Brain microvascular endothelial cell (primary cell): ENCODE measurements at places on chromosomes 3 and 15.
A peak's percentile ranks its signal among the peaks of the same experiment; 100 is the strongest.

GRCh38 chr3:194395778-194396538 lies 3.1 kb downstream of the GP5 start:
- no peak for DNase-seq

DNA sequence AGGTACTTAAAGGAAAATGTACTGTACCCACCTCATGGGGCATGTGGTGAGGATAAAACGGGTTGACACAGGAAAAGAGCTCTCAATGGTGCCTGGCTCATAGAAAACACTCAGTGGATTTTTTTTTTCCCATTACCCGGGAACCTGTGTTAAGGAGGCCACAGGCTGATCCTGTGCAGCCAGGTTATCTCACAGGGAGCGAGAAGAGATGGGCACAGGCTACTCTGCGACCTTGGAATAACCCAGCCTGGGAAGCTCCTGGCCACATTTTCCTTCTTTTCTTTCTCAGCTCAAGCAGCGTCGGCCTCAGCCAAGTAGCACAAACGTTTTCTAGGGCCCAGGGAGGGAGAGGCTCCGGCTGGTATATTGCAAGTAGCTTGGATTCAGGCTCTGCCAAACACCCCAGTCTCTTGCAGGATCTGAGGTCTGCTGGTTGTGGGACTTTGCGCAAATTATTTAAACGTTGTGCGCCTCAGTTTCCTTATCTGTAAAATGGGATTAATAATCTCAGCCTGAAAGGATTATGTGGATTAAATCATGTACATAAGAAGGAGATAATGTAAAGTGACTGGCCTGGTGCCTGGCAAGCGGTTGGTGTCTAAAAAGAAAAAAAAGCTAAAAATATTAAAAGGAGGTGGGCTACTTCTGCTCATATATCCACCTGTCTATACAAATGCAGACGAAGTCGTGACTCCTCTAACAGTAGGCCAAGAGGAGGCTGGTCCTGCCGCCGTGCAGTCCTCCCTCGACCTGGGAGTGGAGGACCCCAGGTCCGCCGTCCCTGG lies 2.2 kb downstream of the FURIN start:
- DNase-seq = peak; percentile 14

- DNase-seq = no peak
Observed at GRCh38 chr3:197149528-197149927, 119.9 kb upstream of the MELTF start.

DNA sequence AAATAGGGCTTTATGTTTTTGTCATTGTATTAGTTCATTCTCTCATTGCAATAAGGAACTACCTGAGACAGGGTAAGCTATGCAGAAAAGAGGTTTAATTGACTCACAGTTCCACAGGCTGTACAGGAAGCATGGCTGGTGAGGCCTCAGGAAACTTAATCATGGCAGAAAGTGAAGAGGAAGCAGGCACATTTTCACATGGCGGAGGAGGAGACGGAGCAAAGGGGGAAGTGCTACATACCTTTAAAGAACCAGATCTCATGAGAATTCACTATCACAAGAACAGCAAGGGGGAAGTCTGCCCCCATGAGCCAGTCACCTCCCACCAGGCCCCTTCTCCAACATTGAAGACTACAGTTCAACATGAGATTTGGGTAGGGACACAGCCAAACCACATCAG lies 25.6 kb downstream of the CEP63 start:
- no peak for DNase-seq

DNA sequence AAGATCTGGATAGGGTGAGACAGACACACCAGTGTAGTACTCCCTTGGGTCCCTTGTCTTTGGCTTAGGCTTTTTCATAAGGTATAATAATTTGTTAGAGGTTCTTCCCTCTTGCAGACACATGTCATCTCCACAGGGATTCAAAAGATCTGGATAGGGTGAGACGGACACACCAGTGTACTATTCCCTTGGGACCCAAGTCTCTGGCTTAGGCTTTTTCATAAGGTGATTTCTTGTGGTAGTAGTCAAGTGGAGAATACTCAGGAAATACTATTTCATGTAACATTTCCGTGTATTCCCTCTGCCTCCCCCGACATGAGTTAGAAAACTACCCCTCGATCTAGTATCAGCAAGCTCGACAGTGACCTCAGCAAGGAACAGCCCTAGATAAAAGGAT lies 954 bp upstream of the MAPKBP1 start:
- no peak for DNase-seq

- DNase-seq = no peak
Observed at GRCh38 chr3:50648944-50649343, 25.8 kb upstream of the DOCK3 start.

GRCh38 chr3:82157952-82158351 lies 396.5 kb upstream of the GBE1 start:
- peak; percentile 84 for DNase-seq

GRCh38 chr3:187673012-187673411 lies 2.8 kb upstream of the SST start:
- no peak for DNase-seq

- no peak for DNase-seq
Observed at GRCh38 chr15:95944661-95945255, 385.7 kb upstream of the NR2F2 start.

GRCh38 chr3:195539479-195539878 lies 3.6 kb downstream of the PPP1R2 start:
- DNase-seq = no peak

- no peak for DNase-seq
Observed at GRCh38 chr15:80850941-80851451, 71.8 kb downstream of the CEMIP start.

- no peak for DNase-seq
Observed at GRCh38 chr3:76756577-76756976, 283.3 kb upstream of the ROBO2 start.

DNA sequence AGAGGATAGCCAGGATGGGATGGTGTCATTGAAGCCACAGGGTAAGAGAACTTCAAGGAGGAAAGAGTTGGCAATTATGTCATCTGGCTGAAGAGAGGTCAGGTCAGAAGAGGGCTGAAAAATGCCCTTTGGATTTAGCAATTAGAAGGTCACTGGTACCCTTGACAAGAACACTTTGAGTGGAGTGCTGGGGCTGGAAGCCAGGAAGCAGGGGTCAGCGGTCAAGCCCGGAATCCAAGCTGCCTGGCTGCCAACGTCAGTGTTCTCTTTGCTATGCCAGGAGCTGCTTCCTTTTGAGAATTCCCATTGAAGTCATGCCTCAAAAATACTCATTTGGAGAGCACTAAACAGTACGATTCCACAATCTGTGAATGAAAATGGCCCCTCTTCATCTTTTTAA lies 386.5 kb downstream of the SHQ1 start:
- DNase-seq = no peak

DNA sequence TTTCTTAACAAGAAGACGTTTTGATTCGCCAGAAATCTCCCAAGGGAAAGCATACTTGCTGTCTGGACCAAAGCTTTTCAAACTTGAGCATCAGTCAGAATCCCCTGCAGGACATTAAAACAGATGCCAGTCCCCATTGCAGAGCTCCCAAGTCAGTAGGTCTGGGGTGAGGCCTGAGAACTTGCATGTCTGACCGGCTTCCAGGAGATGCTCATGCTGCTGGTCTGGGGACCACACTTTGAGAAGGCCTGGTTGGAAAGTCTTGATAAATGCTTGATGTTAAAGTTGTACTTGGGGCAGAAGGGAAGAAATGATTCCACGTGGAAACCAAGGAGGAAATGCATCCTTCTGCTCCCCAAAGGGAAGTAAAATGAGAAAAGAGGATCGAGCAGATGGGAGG lies 24.3 kb upstream of the CAV3 start:
- no peak for DNase-seq

- no peak for DNase-seq
Observed at GRCh38 chr3:171646357-171647133, 163.7 kb downstream of the PLD1 start.

DNA sequence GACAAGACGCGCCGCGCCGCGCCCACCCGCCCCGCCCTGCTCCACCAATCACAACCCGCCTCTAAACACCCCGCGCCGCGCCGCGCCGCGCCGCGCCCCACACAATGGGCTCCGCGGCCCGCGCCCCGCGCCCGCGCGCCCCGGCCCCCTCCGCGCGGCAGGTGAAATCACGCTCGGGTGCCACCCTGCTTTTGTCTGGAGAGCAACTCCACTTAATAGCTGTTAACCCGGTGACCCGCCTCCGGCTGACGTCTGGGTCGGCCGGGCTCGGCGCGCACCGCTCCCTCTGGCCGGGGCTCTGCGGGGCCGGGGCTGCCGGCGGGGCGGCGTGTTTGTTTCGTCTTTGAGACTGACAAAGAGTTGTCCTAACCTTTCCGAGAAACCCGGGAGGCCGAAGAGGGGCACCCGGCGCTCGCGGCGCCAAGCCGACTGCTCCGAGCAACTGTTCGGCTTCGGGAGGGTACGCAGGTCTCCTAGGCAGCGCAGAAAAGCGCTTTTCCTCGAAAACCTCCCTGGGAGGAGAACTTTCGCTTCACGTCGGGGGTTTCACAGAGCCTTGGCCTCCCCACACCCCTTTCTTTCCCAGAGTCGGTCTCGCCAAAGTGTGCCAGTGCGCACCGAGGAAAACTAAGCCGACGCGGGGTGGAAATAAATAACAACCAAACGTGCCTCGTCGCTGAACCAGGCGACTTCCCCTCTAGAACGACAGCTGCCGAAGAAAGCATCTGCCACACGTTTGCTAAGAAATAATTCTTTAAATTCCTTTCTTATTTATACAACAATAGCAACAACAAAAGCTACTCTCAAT lies 518.4 kb downstream of the FOXP1 start:
- DNase-seq = peak; percentile 31

DNA sequence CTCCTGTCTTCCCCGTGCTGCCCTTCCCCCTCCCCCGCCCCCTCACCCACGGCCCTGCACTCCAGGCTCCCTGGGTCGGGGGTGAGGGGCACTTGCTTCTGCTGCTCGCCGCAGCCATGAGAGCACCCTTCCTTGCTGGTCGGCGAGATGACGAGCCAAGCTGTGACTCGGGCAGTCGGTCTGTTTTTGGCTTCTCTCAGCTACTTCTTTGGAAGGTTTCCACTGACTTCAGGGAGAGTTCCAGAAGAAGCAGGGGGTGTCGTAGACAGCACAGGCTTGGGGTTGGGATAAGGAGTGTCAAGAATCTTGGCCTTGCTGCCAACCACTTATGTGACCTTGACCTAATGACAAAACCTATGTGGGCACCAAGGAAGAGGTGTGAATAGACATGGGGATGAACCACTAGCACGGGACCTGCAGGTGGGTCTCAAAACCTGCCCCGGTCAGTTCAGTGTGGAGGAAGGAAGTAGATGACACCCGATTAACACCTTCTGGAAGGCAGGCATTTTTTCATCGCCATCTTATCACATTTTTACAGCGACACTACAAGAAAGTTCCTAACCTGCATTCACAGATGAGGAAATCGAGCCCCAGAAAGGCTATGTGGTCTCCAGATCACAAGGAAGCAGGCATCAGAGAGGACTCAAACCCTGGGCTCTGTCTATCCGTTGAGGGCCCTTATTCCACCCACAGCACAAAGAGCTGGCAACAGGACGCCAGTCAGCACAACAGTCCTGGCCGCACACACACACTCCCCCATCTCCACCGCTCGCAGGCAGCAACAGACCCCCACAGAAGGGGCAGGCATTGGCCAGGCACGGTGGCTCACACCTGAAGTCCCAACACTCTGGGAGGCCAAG lies 120.9 kb downstream of the LIPC start:
- DNase-seq = no peak

DNA sequence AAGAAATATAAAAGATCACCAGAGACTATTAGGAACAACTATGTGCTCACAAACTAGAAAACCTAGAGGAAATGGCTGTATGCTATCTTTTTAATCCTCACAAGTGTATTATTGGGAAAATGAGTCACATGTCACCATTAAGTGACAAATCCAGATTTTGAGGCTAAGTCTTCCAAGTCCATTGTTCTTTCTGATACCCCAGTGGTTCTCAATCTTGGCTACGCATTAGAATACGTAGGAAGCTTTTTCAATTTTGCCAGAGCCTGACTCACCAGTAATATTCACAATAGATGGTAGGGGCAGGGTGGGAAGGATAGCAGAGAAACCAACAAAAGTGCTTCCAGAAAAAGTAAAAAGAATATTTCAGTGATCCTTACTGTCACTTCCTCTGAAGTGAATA lies 117.0 kb downstream of the FILIP1L start:
- DNase-seq = no peak

DNA sequence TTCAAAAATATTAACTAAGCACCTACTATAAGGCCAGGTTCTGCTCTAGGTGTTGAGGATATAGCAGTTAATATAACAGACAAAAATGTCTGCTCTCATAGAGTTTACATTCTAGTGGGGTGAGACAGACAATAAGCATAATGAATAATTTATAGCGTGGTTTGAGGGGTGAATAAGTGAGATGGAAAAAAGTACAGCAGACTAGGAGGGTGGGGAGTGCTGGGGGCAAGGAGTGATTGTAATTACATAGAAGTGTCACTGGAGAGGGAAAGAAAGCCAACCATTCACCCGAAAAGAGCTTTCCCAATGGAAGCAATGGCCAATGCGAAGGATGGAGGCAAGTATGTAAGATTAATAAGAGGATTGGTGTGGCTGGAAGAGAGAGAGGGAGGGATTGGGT lies 552.9 kb upstream of the KCNMB2 start:
- DNase-seq = no peak
